Right kidney (tissue), 9 donors: ENCODE measurements at places on chromosomes 2 and 18.

DNA sequence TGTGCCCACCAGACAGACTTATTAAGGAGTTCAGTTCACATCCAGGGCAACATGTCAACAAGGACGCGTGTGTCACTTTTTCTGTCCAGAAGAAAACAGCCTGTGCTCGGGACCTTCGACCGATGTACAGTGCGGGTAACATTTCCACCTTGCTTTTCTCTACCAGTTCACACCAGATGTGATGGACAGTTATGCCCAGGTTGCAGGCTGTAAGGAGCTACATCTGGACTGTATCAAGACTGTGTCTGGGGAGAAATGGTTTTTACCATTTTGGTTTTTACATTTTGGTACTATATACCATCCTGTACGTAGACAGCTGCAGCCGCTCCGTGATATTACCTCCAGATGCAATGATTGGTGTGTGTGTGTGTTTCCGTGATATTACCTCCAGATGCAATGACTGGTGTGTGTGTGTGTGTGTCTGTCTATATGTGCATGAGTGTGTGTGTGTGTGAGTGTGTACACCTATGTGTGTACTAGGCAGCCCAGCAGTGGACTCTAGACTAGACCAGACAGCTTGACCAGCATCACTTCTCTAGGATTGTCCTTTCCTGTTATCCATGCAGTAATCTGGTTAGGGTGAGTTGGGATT is 118.0 kb downstream of the COL6A3 start:
- DNase-seq = no peak

- no peak for DNase-seq
These were observed 24.3 kb downstream of the DIS3L2 start for GRCh38 chr2:231985823-231986261.

DNA sequence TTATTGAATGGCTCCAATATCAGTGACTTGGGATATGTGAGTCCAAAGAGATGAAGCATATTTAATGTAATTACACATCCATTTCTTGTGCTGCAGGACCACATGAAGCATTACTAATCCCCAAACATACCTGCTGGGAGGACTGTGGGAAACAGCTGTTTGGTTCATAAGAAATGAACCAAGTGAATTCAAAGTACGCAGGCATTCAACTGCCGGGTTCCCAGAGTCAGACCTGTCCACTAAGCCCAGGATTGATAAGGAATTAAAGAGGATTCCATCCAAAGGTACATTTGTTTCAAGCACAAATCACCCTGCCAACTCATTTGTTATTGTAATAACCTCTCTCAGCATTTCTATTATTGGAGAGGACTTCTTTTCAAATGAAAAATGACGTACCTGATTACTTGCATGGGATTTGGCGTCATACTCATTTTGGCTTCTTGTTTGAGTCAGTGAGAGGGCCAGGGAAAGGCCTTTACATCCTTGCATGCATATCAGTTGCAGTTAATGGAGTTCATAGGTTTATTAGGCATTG is 230.7 kb downstream of the TXNL1 start:
- no peak for DNase-seq

- DNase-seq = no peak
These were observed 6.9 kb downstream of the GDF7 start for GRCh38 chr2:20673686-20674308.

DNA sequence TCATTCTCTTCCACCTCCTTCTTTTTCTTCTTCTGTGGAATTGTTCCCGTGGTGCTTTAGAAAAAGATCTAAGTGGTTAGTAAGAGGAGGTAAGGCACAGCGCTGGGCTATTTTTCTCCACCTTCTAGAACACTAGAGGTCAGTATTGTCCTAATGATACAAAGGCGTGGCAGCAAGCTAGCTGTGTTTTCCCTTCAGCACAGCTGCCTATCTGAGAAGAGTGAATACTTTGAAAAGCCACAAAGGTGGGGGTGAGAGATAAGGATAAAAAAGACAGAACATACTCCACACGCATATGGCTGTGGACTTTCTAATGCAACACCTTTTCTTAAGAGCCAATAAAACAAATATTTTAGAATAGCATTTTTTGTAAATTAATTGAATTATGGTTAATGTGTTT is 2.1 kb downstream of the CNTNAP5 start:
- peak; percentile 9 for DNase-seq

- no peak for DNase-seq
These were observed 1.2 kb downstream of the STK17B start for GRCh38 chr2:196170213-196170605.

DNA sequence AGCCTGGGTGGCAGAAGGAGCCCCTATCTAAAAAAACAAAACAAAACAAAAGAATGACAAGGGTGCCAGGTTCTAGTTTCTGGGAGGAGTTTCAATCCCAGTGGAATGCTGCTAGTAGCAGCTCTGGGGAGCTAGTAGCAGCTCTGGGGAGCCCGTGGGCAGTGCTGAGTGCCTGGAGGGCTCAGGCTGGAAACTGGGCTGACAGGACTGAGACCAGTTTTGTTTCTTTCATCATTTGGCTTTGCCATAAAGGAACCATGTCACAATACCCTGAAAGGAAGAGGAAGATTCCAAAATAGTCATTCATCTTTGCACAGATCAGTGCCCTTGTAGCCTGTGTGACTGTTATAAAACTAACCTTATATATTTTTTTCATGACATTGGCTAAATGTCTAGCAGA is 10.6 kb downstream of the MFSD6 start:
- DNase-seq = no peak

DNA sequence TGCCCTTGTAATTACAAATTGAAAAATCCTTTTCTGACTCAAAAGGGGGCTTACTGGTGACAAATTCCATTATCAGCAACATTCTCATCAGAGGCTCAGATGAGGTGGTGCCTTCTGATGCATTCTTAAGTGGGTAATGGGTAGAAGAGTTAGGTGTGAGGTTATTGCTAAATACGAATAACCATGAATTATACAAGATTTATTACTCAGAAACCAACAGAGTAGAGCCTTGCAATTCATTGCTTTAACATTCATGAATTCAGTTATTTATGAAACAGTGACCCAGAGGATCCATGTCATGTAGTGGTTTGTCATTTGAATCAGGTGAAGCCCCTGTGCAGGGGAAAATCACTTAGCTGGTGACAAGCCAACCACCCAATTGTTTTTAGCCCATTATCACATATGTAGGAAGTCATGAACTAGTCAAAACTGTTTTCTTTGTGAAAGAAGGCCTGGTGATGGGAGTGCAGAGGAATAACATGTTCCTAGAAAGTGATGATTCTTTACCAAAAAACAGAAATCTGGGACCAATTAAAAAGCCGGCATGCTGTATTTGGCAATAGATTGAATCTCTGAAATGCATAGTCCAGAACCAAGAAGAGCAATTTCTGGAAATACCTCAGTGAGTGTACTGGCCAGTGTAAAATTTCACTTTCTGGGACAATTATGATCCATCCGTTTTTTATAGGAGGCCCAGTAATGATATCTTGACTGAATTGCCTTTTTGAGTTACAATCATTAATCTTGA is 70.2 kb downstream of the CRIM1 start:
- DNase-seq = no peak

- DNase-seq = no peak
These were observed 65.5 kb downstream of the ZNF516 start for GRCh38 chr18:76429262-76430126.

DNA sequence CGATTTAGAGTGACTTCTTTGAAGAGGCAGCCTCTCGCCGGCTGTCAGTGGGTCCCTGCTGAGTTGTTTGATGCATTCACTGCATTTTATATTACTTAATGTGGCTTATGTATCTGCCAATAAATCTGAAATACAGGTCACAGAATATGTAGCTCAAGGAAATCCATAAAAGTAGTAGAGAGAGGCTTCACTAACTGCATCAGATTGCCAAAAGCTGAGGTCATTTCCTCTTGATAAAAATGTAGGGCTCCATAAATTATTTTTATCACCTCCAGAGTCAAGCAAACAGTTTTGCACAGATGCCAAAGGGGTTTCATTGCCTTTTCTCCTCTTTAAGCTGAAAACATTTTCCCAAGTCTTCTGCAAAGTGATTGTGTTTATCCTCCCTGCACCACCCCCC is 36.5 kb upstream of the CCDC93 start:
- no peak for DNase-seq

DNA sequence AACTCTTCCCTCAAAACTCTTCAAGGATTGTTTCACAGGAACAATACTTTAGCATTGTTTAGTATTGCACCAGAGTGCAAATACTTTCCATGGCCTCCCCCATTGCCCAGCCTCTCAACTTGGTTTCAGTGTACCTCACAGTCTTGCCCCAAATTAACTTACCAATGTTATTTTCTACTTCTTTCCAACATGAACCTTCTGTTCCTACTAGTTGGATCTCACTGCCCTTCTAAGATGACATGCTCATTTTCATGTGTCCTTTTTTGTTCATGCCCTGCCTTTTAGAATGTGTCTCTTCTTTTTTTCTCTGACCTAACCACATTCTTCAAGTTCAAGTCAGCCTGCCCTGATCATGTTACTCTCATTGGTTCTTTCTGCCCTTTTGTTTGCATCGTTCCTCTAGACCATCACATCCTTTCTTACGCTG is 4.1 kb downstream of the SPATS2L start:
- DNase-seq = no peak

DNA sequence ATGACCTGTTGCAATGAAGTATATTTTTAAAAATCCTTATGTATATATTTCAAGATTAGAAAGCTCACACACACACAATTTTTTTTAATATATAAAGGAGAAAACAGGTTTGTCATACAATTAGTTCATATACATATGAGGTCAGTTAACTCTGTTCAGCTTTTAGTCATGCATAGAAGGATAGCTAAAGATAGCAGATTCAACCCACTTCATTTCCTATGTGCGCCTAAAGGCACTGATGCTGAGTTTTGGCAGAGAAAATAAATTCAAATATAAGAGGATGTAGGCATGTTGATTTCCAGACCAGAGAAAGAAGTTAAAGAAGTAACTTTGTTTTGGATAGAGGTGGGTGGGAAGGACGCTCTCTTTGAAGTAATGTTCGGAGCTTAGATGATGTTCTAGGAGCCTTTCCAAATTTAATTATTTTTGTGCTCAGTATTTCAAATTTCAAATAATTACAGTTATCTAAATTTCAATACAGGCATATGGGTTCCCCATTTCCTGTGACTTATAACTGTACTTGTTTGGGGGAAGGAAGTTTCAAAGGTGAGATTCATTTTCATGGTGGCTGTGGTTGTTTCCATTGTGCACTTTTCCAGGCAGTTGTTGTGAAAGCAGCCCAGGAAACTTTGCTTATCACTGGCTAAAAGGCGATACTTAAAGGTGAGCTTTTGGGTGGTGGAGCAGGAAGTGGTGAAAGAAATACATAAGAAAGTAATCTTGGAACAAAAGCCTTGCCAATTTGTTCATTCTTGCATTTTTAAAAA is 523.4 kb upstream of the FANCL start:
- no peak for DNase-seq

- no peak for DNase-seq
These were observed 79.7 kb downstream of the AGAP1 start for GRCh38 chr2:235573331-235574221.

- no peak for DNase-seq
These were observed 150.6 kb upstream of the EPC2 start for GRCh38 chr2:148493822-148494563.

DNA sequence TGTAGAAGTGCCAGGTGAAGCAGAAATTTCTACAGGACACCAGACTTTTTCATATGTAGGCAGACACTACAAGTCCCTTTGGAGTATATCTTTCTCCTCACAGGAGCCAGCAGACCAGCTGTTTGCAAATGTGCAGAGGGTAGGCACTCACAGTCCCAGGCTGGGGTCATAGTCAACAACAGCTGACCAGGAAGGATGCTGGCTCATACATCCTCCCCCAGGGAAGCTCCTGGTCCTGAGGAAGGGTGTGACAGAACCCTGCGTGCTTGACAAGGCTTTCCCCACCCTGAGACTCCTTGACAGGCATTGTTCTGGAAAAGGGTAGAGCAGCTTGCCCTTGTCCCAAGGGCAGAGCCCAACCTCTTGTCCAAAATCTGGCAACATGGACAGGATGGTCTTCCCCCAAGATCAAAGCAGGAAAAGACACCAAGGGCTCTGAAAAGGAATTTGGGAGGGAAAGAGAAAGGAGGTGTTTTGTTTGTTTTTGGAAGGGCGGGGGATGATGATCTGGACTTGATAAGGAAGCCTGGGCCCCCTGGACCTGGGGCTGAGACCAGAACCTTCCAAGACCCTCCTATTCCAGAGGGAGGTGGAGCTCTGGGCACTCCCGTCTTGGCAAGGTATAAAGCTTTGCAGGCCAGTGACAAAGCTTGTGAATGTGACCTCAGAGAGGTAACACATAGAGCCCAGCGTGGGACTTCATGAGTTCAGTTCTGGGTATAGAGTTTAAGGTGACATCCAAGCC is 87.1 kb downstream of the GFPT1 start:
- no peak for DNase-seq

GRCh38 chr2:134280231-134280630 is 26.4 kb downstream of the MGAT5 start:
- DNase-seq = no peak

- DNase-seq = no peak
These were observed 489.3 kb downstream of the SOX11 start for GRCh38 chr2:6181525-6181924.
